ENCODE measurements at places on chromosomes 2 and 18.

- no peak for DNase-seq
These were observed 6.1 kb downstream of the ADCY3 start for GRCh38 chr2:24913911-24914310.

DNA sequence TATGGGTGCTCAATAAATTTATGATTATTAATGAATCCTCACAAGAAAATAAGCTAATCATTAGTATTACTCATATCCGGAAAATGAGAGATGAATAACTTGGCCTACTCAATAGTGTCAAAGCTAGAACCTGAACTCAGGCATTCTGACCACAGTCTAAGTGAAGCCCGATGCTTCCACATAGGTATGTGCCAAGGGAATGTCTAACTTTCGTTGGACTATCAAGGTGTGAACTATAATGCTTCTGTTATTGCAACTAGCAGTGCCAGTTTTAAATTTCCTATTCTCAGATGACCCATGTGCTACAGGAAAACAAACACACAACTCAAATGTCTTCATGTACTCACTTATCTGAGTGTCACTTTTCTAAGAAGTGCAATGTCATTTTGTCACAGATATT is 1.8 kb downstream of the BARD1 start:
- DNase-seq, result no peak

GRCh38 chr18:55415258-55415871 is 172.6 kb downstream of the TCF4 start:
- peak; percentile 49 for DNase-seq

DNA sequence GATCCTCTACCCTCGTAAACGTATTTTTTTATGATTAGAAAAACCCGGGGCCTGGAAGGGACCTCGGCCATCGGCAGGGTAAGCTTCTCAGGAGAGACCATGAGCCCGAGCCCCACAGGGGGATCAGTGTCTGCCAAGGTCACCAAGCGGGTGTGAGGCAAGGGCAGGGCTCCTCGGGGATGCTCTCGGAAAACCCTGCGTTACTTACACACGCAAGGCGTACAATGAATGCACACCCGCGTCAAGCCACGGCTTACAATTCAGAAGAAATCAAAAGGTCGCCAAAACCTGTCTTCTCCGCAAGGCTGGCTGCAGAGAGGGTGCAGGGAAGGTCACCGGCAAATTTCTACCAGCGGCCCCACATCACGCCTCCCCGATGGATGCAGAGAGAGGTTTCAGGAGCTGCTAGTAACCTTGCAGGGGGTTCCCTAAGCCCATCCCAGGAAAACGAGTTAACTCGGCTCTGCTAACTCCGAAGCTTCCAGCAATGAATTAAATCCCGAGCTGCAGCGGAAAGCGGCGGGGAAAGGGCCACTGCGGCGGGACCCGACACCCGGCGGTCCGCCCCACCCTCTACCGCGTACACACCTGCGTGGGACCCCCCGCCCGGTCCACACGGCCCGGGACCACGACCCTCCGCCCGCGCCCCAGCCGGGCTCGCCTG is 638 bp downstream of the ST3GAL5 start:
- DNase-seq, result no peak

GRCh38 chr2:7377916-7378569 is 460.8 kb downstream of the RNF144A start:
- DNase-seq, result no peak

DNA sequence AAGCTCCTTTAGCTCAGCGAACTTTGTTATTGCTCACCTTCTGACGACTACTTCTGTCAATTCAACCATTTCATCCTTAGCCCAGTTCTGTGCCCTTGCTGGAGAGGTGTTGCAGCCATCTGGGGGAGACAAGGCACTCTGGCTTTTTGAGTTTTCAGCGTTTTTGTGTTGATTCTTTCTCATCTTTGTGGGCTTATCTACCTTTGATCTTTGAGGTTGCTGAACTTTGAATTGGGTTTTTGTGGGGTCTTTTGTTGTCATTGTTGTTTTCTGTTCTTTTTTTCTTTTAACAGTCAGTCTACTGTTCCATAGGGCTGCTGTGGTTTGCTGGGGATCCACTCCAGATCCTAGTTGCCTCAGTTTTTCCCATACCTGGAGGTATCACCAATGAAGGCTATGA is 57.3 kb downstream of the GTF3C3 start:
- no peak for DNase-seq

DNA sequence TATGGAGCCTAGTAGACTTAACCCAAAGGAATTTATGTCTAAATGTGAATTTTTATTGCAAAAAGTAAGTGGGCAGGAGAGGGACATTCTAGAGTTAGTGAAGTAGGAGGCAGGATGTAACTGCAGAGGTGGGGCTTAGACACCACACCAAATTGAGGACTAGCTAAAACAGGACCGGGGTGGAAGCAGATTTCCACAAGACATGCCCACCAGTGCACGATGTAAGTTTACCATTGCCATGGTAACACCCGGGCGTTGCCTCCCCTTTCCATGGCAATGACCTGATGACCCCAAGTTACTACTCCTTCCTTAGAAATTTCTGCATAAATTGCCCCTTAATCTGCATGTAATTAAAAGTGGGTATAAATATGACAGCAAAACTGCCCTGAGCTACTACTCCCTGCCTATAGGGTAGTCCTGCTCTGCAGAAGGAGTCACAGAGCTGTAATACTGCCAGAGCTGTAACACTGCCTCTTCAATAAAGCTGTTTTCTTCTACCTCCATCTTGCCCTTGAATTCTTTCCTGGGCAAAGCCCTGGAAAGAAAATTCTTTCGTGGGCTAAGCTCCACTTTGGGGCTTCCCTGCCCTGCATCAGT is 509.7 kb downstream of the ERBB4 start:
- DNase-seq, result no peak

GRCh38 chr18:58367425-58368140 is 261.3 kb downstream of the ALPK2 start:
- no peak for DNase-seq
